ENCODE measurements at places on chromosomes 12 and 14.

DNA sequence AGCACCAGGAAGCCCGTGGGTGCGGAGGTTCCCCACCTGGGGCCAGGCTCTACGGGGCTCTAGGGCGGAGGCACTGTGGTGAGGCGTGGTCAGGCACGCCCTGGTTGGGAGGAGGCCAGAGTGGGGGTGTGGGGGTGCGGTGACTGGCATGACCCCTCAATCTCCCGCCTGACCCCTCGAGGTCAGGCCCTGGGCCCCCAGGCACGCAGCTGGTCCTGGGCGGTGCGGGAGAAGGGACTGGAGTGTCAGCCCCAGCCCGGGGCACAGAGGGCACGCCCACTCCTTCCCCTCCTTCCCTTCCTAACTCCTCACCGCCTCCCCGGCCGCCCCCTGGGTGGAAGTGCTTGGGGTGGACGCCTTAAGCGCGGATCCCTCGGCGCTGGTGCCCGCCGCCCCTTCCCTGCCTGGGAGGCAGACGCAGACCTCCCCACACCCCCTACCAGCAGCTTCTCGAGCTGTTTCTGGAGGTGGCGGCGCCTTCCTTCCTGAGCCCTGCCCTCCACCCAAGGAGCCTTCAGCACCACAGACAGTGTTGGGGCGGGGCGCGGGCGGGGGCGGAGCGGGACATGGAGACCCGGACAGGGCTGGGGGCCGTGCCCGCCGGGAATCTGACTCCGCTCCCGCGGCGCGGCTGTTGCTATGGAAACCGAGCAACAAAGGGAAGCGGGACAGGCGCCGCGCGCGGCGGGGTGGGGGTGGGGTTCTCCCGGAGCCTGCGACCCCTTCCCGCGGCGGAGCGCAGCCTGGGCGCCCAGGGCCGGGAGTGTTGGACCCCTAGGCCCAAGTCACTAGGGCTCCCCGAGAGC, 741 bp upstream of the CRIP2 start:
- DNase-seq, result peak; percentile 97

DNA sequence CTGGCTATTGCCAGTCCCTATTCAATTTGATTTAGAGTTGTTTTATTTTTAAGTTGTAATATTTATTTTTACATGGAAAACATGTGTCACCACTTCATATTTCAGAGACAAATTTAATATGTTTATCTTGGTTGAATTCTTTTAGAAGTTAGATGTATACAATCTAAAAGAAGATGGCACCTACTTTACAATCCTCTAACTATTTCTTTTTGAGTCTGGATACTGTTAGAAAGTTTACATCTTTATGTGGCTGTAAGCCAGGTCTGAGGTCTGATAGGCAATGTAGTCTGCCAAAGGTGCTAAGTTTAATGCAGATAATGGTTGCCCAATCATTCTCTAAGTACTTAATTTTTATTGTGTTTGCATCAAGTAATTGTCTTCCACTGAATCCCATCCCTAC, 7.2 kb upstream of the LMO3 start:
- DNase-seq, result no peak

DNA sequence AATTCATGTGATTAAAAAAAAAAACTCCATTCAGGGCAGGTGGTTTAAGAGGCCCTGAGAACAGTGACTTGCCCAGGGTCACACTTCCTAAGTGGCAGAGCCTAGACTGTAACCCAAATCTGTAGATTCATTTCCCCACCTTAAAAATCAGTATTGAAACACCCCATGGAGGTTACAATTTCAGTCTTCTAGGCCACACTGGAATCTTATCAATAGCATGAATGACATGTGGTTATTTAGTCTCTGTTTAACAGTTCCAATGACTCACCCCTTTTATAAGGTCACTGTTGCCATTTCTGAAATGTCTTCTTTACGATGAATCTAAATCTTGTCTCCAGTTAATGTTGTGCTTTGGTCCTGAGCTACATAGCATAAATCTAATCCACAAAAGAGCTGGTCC, 262.3 kb upstream of the GRIP1 start:
- DNase-seq, result no peak

- no peak for DNase-seq
Measured at GRCh38 chr12:54364413-54364812, at the start of gene GPR84. Gene GPR84 (minus strand): TSS chr12:54364486. CDS start chr12:54363851, 635 bp downstream.

DNA sequence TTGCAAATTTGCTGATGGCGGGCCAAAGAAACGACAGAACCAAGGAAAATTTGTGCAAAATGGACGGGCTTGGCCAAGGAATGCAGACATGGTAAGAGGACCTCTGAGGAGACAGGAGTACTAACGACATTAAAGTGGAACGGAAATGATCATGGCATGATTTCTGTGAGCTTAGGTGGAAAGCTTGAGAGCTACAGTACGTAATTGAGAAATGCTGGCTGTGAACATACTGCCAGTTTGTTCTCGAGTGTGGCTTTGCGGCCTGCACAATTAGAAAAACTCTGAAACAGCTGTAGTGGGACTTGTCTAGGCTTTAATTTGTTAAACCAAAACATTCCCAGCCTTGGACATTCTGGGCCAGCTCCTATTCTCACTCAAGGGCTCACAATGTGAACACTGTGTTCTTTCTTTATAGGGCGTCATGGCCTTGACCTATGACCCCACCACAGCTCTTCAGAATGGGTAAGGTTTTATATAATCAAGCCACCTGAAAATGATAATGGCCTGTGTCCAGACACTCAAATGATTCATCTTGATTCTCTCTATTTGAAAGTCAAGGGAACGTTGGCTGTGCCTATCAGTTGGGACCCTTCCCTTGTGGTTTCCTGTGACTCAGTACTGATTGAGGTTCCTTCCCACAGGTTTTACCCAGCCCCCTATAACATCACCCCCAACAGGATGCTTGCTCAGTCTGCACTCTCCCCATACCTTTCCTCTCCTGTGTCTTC, 48.5 kb downstream of the BAZ2A start:
- DNase-seq, result peak; percentile 3

- DNase-seq, result no peak
Measured at GRCh38 chr14:73753887-73754795, 40.0 kb upstream of the PNMA1 start.

DNA sequence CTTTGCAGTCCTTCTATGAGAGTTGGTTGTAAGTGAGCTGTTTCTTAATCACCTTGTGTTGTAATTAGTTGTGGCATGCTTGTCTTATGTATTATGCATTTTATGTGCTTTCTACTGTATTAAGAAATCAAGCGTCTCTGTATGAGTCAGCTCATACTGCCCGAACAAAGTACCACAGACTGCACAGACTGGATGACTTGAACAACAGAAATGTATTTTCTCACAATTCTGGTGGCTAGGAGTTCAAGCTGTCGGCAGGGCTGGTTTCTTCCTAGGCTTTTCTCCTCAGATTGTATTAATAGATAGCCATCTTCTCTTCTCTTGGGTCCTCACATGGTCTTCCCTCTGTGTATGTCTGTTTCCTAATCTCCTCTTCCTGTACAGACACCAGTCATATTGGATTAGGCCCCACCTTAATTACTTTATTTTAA, 77.7 kb downstream of the FLRT2 start:
- no peak for DNase-seq

DNA sequence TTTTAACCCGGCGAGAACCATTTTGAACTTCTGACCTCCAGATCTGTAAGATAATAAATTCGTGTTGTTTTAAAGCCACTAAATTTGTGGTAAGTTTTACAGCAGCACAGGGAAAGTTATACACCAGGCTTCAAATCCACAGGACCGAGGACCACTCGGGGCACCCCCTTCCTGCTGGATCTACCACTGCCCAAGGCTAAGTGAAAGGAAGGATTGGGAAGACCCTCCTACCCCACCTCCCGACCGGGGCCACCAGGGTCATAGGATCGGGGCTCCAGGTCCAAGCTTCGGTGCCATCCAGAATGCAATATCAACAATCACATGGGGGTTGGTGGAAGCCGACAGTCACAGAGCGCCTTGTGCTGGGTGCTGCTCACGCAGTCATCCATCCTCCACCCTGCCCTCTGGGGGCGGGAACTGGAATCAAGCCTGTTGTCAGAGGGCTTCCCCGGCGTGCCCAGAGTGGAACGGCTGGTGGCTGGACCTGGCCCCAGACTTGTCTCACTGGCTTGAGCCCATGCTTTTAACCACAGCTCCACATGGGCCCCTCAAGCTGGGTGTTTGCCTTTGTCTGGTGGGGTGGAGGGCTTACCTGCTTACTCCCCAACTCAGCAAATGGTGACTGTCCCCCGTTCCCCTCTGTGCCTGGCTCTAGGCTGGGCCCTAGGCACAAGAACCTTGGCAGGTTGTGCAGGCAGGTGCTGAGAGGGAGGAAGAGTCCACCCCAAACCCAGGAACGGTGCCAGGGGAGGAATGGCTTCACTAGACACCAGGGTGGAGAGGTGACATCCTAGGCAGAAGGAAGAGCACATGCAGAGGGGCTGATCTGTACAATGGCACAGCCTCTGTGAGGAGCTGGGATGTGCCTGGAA, 180.3 kb upstream of the RTL1 start:
- peak; percentile 75 for DNase-seq

Data from posterior vena cava (tissue), 2 donors.